Suppressor macrophage (primary cell): ENCODE measurements at places on chromosomes 13 and 19.

DNA sequence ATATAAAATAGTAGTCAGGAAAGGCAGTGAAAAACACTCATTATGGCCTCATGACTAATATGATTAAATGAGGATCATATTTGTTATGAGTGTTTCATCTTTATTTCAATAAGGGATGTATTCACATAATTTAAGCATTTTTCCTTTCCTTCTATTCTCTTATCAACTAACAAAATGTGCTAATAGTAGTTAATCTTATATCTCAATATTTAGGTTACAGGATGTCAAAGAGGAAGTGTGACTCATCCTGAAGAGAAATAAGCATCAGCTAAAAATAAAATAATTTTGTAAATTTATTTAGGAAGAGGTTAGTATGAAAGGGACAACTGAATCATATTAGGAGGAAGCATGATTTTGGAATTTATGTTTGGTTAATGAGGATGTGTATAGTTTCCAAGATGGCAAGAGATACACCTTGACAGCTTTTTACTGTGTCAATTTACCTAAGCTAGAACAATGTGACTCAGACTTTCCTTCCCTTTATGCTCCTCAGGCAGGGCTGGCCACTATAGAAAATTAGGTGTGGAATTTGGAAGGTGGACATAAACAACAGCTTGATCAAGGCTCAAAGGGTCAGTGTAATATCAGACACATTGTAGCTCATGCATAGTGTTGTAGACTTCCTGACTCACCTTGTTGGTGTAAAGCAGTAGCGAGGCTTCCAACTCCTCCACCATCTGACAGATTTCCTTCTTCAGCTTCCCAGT lies 172.7 kb downstream of the SLITRK1 start:
- DNase-seq: peak; percentile 0

- no peak for DNase-seq
Observed at GRCh38 chr19:15280048-15280725, 47.9 kb upstream of the EPHX3 start.

GRCh38 chr19:58513213-58513693 lies 1.5 kb upstream of the SLC27A5 start:
- no peak for DNase-seq

DNA sequence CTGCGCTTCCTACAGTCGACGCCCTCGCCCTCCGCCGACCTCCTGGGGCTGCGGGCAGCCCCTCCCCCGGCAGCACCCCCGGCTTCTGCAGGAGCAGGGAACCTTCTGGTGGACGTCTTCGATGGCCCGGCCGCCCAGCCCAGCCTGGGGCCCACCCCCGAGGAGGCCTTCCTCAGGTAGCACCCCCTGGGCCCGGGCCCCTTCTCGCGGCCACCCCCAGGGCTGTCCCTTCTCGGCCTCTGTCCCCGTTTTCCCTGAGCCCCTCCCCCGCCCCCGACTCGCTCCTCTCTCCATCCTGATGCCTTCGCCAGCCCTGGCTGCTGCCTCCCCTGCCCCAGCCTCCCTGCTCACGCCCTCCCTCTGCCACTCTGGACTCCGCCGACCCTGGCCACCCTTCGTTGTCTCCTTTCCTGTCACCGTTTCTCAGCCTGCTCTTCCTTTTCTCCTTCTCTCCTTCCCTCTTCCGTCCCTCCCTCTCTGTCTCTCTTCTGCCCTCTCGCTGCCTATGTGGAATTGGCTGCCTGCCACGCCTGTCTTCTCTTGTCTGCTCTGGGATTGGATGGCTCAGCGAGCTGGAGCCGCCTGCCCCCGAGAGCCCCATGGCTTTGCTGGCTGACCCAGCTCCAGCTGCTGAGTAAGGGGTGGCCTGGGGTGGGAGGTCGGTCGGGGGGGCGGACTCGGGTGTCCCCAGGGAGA lies 11.0 kb downstream of the FUZ start:
- DNase-seq: no peak

GRCh38 chr19:38596057-38596981 lies 21.4 kb downstream of the MAP4K1 start:
- no peak for DNase-seq

DNA sequence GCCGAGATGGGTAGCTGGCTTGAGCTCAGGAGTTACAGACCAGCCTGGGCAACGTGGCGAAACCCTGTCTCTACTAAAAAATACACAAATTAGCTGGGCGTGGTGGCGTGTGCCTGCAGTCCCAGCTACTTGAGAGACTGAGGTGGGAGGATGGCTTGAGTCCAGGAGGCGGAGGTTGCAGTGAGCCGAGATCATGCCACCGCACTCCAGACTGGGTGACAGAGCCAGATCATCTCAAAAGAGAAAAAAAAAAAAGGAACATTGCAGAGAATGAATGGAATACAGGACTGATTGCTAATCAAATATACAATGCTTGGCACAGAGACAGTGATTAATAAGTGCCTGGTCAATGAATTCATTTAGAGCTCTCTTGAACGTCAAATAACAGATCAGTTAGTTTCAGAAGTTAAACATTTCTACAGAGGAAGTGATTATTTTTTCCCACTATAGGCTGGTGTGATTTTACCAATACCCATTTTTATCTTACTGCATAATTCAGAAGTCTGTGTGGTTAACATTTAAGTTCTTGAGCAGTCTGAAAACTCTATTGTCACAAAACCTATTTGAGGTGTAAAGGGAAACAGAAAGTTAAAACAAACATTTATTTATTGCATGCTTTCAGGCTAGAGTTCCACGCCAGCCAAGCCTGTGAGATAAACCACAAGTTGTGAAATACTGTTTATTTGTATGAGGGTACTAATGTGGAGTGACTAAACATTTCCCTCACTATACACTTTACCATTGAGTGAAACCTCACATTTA lies 7.7 kb upstream of the TBC1D4 start:
- peak; percentile 72 for DNase-seq

GRCh38 chr13:21232196-21232595 lies 55.7 kb downstream of the MRPL57 start:
- DNase-seq: no peak

- DNase-seq: no peak
Observed at GRCh38 chr13:40480012-40480914, 186.2 kb downstream of the FOXO1 start.

DNA sequence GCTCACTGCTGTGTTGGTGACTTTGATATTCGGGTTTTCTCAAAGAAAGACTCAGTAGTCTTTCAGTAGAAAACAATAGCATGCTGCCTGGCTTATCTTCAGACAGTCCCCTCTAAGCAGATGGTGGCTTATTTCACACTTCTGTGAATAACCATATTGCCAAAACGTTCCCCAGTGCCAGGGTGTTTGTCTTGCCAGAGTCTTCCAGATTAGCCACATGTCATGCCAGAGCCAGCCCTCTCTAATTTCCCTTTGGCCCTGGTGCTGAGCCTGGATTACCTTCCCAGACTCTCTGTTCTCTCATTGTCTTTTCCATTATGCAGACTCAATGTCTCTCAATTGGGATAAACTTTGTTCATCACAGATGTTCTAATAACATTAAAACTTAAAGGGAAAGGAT lies 488.0 kb upstream of the ATXN8OS start:
- DNase-seq: no peak

DNA sequence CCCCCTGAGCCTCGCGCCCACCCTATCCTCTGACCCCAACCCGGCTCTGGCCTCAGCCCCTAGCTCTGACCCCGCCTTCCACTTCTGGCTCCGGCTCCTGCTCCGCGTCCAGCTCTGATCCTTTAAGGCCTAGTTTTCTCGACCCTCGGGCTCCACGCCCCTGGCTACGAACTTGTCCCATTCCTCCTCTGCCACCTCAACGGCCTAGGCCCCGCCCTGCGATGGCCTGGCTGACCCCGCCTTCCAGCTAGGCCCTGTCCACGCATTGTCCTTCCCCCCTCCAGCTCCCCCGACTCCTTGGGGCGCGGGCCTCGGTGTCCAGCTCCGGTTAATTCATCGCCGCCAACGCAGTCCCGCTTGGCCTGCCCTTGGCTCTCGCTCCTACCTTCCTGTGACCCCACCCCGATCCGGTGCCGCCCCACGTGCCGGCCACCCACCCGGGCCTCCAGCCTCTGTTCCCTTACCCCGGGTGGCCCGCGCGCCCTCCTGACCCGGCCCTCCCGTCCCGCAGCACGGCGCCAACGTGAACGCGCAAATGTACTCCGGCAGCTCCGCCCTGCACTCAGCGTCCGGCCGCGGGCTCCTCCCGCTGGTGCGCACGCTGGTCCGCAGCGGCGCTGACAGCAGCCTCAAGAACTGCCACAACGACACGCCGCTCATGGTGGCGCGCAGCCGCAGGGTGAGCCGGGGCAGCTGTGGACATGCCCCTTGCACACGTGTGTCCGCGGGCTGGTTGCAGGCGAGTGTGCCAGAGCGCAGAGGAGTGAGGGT lies 9.4 kb downstream of the BCL3 start:
- no peak for DNase-seq

DNA sequence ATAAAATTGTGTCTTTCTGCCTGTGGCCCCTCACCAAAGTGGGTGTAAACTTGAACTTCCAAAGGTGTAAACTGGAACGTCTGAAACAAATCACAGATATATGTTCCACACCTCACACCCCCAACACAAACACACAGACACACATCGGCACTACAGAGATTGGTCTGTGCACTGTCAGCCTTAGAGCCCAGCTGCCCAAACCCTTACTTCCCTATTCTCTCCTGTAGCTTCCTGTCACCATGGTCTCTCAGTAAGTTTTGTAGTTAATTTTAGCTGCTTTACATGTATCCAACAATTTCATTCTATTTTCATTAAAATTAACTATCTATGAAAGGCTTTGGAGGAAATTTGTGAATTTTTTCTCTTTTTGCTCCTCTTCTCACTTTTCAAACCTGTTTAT lies 5.4 kb downstream of the TM9SF2 start:
- DNase-seq: peak; percentile 73

DNA sequence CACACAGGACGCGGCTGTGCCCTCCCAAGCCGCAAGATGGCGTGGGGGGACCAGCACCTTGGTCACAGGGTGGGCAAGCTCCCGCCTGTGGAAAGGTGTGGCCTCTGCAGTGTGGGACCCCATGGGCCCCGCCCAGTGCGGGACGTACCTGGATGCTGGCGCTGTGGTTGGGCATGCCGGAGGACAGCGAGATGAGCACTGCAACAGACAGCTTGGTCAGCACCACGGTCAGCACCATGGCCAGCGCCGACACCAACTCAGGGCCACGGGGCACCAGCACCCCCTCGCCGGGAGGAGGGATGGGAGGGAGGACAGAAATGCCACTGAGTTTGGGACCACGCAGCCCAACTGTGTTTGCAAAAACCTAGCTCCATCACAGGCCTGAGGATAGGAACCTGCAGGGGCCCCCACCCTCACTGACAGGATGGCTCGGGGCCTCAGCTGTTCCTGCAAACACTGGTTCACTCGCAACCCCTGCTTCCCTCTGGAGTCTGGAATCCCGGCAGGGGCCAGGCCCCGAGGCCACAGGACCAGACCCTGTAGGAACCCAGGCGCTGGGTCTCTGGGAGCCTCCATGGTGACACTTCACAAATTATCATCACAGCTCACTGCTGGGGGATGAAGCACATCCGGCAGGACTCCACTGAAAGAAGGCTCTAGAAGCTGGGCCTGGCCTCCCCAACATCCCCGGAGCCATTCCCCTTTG lies 27.1 kb downstream of the IZUMO4 start:
- no peak for DNase-seq

DNA sequence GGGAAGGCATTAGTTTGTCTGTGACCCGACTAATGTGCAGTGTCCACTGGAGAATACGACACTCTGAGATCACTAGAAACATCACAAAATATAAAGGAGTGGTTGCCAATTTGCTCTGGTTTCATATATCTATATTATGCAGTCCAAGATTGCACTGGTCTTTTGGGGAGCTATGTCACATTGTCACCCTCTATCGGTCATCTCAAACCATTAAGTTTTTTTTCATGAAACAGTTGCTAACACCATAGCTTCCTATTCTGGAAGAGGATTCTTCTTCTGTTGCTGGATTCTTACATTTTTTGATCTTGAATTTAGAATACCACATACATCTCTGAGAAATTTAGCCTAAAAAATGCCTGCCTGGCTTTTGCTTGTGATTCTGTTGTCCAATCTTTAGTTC lies 168.6 kb downstream of the LACC1 start:
- peak; percentile 42 for DNase-seq

GRCh38 chr13:41833831-41834230 lies 127.1 kb downstream of the VWA8 start:
- no peak for DNase-seq

DNA sequence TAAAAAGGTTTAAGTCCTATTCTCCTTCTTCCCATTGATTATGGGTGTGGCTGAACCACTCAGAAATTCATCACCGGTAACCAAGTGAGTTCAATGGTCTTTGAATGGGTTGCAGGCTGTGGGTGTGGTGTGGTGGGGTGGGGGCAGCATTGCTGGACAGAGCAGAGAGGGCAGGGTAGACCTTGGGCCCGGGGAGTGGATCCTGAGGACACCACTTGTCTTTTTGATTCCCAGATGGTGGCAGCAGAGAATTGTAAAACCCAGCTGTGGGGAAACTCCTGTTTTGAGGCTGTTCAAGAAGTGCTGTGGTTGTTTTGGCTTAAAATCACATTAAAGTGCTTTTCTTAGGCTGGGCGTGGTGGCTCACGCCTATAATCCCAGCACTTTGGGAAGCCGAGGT lies 45.8 kb upstream of the RGCC start:
- DNase-seq: peak; percentile 53

- peak; percentile 21 for DNase-seq
Observed at GRCh38 chr19:6551607-6552450, 21.0 kb downstream of the TNFSF9 start.

GRCh38 chr13:50645092-50645491 lies 198.4 kb downstream of the DLEU7 start:
- no peak for DNase-seq
